Inflammatory macrophage treated with lipopolysaccharide for 4 hours (primary cell): ENCODE measurements at places on chromosomes 1 and 21.
A peak's percentile ranks its signal among the peaks of the same experiment; 100 is the strongest.

DNA sequence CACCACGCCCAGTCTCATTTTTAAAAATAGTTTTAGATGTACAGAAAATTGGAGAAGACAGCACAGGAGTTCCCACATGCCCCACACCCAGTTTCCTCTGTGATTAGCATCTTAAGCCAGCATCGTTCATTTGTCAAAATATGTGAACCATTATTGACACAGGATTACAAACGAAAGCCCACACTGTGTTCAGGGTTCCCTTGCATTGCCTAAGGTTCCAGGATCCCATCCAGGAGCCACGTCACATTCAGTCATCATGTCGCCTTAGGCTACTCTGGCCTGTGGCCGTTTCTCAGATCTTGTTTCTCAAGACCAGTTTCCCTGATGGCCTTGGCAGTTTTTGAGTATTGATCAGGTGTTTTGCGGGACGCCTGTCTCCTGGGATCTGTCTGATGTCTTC is 34.7 kb upstream of the TNFRSF1B start:
- DNase-seq = peak; percentile 54

DNA sequence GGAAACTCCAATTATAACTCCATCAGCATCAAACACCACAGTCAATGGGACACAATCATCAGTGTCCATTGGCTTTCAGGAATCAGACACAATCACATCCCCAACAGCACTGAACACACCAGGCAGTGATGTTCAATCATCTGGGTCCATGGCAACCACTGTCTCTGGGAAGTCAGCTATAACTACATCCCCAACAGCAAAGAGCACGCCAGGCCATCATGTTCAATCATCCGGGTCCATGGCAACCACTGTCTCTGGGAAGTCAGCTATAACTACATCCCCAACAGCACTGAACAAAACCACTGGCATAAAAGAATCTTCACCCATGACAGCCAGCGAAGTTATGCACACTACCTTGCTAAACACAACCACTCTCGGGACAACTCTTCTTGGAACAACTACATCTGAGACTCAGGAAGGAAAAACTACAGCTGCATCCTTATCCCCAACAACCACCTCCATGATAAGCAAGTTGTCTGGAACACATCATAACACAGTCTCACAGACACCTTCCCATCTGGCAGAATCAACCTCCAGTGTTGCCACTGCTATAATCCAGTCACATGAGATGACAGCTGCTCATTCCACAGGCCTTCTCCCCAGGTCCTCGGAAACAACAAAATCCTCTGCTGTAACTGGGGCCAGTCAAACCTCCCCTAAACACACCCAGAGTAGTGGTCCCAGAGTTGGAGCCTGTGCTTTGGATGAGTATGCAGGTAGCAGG is 19.9 kb downstream of the CATSPER4 start:
- no peak for DNase-seq

DNA sequence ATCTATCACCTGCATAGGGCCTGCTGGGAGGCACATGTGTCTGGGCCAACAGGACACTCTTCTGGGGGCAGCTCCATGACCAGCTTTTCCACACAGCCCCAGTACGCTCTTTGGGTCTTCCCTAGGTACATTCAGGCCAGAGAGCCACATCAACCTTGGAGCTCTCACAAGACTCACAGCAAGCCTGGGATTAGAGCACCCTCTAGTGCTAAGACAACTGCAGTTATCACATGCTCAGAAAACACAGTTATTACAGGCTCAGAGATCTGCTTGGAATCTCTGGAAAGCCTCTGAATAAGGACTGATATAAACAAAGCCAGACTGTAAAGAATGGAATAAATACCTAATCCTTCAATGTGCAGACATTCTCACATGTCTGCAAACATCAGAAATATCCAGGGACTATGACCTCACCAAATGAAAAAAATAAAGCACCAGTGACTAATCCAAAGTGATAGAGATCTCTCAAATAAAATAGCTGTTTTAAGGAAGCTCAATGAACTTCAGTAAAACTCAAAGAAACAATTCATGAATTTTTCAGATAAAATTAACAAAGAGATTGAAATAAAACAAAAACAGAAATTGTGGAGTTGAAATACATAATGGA is 563.9 kb upstream of the NR5A2 start:
- DNase-seq = peak; percentile 55

DNA sequence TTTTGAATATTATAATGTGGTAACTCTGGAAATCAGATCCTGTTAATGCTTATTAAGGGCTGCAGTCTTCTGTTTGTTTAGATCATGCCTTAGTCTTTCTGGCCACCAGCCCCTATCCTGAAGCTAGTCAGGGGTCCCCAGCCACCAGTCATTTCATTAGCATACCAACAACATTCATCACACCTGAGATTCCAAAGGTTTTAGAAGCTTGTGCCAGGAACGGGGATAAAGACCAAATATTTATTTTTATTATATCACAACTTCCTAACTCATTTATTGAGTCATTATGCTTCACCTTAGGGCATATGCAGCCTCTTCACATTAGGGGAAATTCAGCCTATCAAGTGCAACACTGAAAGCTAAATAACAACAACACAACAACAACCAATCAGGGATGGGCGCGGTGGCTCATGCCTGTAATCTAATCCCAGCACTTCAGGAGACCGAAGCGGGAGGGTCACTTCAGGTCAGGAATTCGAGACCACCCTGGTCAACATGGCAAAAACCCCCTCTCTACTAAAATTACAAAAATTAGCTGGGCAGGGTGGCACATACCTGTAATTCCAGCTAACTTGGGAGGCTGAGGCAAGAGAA is 2.9 kb upstream of the PSEN2 start:
- DNase-seq = no peak

GRCh38 chr1:24990779-24991641 is 60.9 kb upstream of the RUNX3 start:
- no peak for DNase-seq

DNA sequence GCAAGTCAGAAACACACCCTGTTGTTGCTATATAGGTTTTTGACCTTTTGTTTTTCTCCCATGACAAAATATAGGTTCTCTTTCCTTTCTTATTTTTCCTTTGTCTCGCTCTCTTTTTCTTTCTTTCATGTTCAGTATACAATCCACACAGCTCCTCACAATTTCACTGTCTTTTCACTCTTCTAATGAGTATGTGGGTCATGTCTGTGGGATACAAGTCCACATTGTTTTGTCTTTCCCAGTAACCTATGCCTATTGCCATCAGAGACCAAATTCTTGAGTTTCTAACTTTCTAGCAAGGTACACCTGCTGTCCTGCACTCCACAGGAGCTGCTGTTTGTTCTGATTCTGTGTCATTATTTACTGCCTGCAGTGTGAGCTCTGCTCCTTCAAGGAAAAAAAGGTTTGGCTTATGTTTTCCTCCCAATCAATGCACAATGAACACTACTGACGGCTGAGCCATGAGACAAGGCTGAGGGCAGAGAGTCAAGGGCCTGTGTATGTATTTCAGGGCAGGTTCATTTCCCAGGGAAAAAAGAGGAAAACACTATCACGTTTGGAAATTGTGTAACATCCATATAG is 453.8 kb downstream of the NEGR1 start:
- no peak for DNase-seq

DNA sequence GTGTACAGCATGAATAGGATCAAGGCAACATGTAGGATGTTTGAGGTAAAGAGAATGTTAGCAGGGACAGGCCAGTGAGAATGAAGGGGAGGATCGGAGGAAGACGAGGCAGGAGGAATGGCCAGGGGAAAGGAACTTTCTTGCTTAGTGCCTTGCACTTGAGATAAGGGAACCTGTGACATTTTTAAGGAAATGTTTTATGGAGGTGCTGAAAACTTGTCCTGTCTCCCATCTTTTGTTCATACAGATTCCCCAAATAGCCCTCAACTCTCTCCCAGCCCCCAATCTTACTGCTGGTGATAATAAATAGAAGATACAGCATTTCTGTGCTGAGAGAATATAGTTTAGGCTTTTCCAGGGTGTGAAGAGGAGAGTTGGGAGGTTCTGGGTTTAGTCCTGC is 13.6 kb downstream of the ATP8B2 start:
- DNase-seq = no peak

GRCh38 chr1:53391296-53391695 is 63.4 kb upstream of the LRP8 start:
- no peak for DNase-seq

DNA sequence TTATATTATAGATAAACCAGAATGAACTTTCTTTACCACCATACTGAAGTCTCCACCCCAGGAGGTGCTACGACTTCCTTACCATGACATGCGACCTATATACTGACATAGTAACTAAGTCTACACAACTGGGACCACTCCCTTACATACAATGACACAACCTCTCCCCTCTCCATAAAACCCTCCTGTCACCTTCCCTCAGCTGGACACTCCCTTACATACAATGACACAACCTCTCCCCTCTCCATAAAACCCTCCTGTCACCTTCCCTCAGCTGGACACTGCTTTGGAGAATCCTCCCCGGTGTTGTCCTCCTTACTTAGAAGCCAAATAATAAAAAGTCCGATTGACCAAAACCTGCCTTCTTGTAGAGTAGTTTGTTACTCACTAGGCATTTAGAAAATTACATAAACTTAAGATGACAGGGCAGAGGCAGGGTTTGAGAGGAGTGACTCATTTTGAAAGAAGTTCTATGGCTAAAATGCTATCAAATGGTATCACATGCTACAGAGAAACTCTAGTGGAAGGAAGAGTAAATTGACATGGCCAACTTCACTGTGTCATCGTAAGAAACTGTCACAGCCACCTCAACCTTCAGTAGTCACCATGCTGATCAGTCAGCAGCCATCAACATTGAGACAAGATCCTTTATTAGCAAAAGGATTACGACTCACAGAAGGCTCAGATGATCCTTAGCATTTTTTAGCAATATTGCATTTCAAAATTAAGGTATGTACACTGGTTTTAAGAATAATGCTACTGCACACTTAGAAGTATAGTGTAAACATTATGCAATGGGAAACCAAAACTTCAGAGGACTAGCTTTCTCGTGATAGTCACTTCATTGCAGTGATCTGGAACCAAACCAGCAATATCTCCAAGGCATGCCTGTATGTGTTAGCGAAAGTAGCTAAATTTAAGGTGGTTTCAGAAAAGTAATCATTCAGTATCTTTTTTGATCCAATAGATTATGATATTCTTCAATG is 56.4 kb downstream of the AHCTF1 start:
- DNase-seq = peak; percentile 15

GRCh38 chr1:3219005-3219790 is 150.2 kb downstream of the PRDM16 start:
- no peak for DNase-seq
